ENCODE measurements at places on chromosomes 11 and 22. TPM values are rescaled to one million over a fixed set of nuclear protein-coding genes. Genes with fewer than 3 reads are reported as not detected.

DNA sequence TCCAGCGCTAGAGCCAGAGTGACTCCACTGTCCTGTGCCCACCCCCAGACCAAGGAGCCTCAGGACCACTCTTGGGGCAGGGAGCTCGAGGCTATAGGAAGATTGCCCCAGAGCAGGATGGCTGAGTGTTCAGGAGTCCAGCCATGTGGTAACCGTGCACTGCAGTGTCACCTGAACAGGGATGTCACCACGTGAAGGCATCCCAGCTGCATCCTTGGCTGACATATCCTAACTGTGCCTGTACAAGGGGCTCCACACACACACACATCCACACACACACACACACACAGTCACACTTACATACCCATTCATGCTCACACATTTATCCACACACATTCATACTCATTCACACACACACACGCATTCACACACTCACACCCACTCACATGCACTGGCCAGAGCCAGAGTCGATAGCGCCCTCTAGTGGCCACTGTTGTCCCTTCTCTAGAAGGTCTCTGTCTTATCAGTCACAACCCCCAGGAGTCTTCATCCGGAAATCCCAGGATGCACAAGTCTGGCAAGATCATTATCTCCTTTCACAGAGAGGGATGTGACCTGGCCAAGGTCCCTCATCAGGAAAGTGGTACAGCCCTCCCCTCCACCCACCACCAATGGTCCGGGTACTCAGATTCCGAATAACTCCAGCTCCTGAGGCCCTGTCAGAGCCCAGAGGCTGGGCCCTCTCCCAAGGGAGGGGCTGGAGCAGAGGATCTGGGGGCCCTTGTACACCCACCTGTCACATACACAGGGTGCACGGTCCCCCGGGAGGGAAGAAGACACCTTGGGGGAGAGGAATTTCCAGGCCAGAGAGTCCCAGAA, 55.1 kb downstream of the IGLL5 start:
- no peaks in the 10 kb centered on the region for H3K4me1 ChIP-seq
- H3K36me3 ChIP-seq: no peaks in the 10 kb centered on the region
- peaks cover 2% of the 10 kb centered on the region for H3K27me3 ChIP-seq

GRCh38 chr22:44786610-44787009, 34.2 kb downstream of the ARHGAP8 start:
- no peak for DNase-seq

DNA sequence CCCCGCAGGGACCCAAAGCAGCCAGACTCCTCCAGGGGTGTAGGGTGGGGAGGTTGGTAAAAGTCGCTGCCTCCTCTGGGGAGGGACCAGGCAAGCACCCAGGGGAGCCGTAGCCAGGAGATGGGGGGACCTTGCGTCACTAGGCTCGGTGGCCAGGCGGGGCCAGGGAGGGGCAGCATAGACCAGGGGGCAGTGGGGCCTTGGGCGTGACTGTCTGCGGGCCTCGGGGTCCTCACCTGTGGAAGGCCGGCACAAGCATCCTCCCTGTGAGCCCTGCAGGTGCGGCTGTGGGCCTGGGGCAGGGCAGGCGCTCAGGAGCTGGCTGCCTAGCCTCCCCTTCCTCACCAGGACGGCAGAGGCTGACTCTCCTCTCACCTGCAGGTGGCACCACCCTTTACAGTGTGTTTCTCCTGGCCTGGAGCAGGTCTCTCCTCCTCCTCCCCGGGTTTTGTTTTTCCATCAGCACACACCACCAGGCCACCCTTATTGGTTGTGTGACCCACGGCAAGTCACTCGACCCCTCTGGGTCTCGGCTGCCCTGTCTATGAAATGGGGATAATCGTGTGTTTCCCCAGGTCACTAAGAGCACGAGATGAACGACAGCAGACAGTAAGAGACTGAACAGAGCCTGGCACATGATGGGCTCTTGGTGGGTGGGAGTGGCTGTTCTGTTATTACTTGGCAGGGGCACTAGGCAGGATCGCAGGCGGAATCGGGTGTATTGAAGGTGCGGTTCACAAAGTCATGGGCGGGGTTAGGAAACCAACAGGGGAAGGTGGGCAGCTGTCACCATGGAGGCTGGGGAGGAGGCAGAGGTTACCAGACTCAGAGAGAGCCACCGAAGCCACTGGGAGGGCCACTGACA, 52.7 kb downstream of the FLRT1 start:
- no peak for DNase-seq
- no peaks in the 10 kb centered on the region for H3K27me3 ChIP-seq
- no peak overlapping the region for H3K4me3 ChIP-seq
- H3K4me1 ChIP-seq: peaks cover 17% of the 10 kb centered on the region
- no peaks in the 10 kb centered on the region for H3K36me3 ChIP-seq

GRCh38 chr11:2794968-2795322, 90.6 kb downstream of the CDKN1C start:
- no peak for DNase-seq
- H3K4me3 ChIP-seq: no peak overlapping the region
- H3K27me3 ChIP-seq: peaks cover 46% of the 10 kb centered on the region
- no peaks in the 10 kb centered on the region for H3K4me1 ChIP-seq
- no peaks in the 10 kb centered on the region for H3K36me3 ChIP-seq
- H3K27ac ChIP-seq: no peak overlapping the region

GRCh38 chr22:37456346-37456745, 29.1 kb upstream of the ELFN2 start:
- peaks cover 4% of the 10 kb centered on the region for H3K27me3 ChIP-seq
- no peak overlapping the region for H3K27ac ChIP-seq
- H3K4me1 ChIP-seq: peaks cover 17% of the 10 kb centered on the region
- DNase-seq: no peak

DNA sequence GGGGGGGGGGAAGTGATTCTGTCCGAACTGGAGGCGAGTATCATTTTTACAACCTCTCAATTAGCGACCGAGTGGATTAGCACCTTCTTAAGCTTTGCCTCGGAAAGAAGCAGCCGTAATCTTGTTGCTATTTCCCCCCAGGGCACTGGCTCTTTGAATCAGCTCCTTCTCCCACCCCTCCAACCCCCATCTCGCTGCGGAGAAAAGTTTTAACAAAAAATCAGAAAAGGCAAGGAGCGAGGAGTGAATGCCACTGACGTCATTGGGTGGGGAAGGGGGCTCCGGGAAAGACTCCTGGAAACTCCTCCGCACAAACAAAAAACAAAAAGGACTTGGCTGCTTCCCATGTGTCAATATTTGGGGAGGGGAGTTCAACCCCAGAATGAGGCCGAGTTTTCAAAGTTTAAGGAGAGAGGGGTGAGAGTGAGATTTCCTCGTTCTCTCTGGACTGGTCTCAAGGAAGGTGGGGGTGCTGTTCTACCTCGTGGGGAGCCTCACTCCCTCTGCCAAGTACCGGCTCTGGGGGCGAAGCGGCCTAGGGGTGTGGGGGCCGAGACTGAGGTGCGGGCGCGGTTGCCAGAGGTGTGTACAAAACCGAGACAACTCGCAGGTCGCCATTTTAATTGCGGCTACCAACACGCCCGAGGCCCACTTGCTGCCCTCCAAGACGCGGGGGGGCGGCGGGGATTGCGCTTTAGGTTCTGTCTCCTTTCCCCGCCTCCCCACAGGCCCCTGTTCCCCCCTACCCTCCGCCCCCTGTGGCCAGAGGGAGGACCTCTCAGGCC, 2.5 kb upstream of the PAX6 start:
- no peaks in the 10 kb centered on the region for H3K4me1 ChIP-seq
- peaks cover 99% of the 10 kb centered on the region for H3K27me3 ChIP-seq
- H3K4me3 ChIP-seq: no peak overlapping the region
- H3K36me3 ChIP-seq: no peaks in the 10 kb centered on the region

- H3K36me3 ChIP-seq: peaks cover 17% of the 10 kb centered on the region
- H3K27ac ChIP-seq: peak overlapping the region; percentile 76
- no peaks in the 10 kb centered on the region for H3K27me3 ChIP-seq
Measured at GRCh38 chr11:47406896-47407745, 1.3 kb upstream of the SLC39A13 start.

- no peaks in the 10 kb centered on the region for H3K36me3 ChIP-seq
- peaks cover 2% of the 10 kb centered on the region for H3K4me1 ChIP-seq
- H3K27me3 ChIP-seq: peaks cover 91% of the 10 kb centered on the region
- peak overlapping the region; percentile 10 for H3K4me3 ChIP-seq
- no peak overlapping the region for H3K27ac ChIP-seq
- DNase-seq: no peak
Measured at GRCh38 chr11:128687321-128687720, 6.6 kb upstream of the FLI1 start.

DNA sequence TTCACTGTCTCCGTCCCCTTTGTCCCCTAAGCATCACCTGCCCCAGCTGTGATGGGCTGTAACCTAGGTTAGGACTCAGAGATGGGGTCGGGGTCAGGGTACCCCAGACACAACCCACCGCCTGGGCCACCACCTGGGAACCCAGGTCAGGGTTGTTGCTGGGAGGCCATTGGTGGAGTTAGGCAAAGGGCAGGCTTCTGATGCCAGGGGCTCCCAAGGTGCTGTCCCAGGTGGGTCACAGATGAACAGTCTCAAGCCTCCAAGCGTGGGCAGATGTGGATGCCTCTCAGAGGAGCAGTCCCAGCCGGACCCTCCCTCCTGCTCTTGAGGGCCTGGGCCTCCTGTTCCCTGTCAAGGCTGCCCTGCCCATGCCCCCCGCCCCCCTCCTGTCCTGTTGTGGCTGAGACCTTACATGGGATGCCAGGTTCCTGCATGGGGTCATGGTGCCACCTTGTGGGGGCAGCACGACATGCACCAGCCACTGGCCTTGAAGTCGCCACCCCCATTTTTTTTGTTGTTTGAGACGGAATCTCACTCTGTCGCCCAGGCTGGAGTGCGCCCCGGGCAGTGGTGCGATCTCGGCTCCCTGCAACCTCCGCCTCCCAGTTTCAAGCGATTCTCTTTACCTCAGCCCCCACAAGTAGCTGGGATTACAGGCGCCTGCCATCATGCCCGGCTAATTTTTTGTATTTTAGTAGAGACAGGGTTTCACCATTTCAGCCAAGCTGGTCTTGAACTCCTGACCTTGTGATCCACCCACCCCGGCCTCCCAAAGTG, 12.1 kb downstream of the GATD1 start:
- H3K27me3 ChIP-seq: no peaks in the 10 kb centered on the region
- peak; percentile 36 for DNase-seq
- peaks cover 58% of the 10 kb centered on the region for H3K36me3 ChIP-seq
- H3K27ac ChIP-seq: no peak overlapping the region

- peaks cover 14% of the 10 kb centered on the region for H3K4me1 ChIP-seq
- no peak overlapping the region for H3K27ac ChIP-seq
- no peak for DNase-seq
- H3K4me3 ChIP-seq: no peak overlapping the region
- H3K36me3 ChIP-seq: no peaks in the 10 kb centered on the region
Measured at GRCh38 chr22:37244922-37245722, 1.1 kb upstream of the RAC2 start.

- H3K4me3 ChIP-seq: no peak overlapping the region
- no peak for DNase-seq
- no peak overlapping the region for H3K27ac ChIP-seq
- no peaks in the 10 kb centered on the region for H3K36me3 ChIP-seq
- H3K4me1 ChIP-seq: no peaks in the 10 kb centered on the region
Measured at GRCh38 chr11:73972187-73972586, 10.5 kb downstream of the UCP2 start.

DNA sequence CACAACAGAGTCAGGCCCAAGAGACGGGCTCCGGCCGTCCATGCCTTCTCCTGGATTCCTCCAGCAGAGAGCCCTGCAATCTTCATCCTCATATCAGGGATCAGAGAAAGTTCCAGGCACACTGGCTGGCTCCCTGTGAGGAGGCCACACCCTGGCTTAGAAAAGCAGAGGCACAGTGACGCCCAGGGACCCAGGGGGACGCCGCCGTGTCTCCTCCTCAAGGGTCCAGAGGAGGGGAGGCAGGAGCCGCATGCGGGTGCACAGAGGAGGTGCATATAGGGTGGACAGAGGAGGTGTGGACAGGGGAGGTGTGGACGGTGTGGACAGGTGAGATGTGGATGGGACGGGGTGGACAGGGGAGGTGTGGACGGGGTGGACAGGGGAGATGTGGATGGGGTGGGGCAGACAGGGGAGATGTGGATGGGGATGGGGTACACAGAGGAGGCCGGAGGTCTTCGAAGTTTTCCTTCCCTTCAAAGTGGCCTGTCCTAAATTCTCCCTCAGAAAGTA, 1521.9 kb downstream of the BRD1 start:
- no peak for DNase-seq
- H3K4me3 ChIP-seq: no peak overlapping the region
- no peaks in the 10 kb centered on the region for H3K36me3 ChIP-seq

DNA sequence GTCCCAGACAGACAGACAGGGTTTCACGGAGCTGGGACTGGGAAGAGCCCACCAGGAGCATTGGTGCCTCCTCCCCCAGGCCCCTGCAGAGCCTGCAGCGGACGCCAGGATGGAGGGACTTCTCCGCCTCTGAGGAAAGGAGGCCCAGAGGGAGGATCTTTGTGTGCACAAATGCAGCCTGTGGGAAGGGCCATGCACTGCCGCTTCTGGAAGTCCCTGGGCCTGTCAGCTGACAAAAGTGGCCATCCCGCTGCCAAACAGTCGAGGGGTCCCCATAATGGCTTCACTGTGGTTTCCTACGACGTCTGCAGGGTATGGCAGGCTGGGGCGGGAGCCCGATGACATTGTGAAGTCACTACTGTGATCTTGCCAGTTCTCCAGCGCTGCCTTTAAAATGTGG, 73.8 kb downstream of the TP53I11 start:
- H3K27me3 ChIP-seq: peaks cover 43% of the 10 kb centered on the region
- H3K4me1 ChIP-seq: no peaks in the 10 kb centered on the region
- no peak overlapping the region for H3K27ac ChIP-seq

DNA sequence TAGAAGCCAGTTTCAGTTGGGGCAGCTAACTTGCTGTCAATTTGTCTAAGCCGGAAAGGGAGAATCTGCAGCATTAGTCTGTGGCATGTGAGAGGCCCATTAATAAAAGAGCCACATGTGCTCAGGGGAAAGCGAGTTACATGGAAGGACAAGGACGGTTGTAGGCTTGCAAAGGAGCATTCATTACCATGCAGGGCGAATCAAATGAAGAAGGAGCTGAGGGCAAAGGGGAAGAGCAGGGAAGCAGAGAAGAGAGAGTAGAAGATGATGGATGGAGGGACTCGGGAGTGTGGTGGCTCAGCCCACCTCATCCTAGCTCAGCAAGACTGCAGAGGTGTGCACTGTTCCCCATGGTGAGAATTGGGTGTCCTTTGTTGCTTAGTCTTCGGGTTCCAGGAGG, 152.7 kb upstream of the TBCEL start:
- no peak overlapping the region for H3K4me3 ChIP-seq
- no peak overlapping the region for H3K27ac ChIP-seq
- no peaks in the 10 kb centered on the region for H3K36me3 ChIP-seq
- DNase-seq: no peak
- peaks cover 5% of the 10 kb centered on the region for H3K27me3 ChIP-seq

GRCh38 chr11:114302663-114303062, 6.5 kb downstream of the NNMT start:
- no peak overlapping the region for H3K4me3 ChIP-seq
- H3K27ac ChIP-seq: no peak overlapping the region
- peaks cover 14% of the 10 kb centered on the region for H3K36me3 ChIP-seq
- peaks cover 8% of the 10 kb centered on the region for H3K4me1 ChIP-seq
- DNase-seq: no peak

TRPC6 gene
- 3.1 TPM for total RNA-seq

MFRP gene
- not detected for total RNA-seq

MS4A6A gene
- total RNA-seq: not detected

ANO3 gene
- under 0.01 TPM for total RNA-seq

CPSF7 gene
- total RNA-seq: 9.5 TPM

CLTCL1 gene
- 8.1 TPM for total RNA-seq
